ENCODE measurements at places on chromosomes 2 and 18.

DNA sequence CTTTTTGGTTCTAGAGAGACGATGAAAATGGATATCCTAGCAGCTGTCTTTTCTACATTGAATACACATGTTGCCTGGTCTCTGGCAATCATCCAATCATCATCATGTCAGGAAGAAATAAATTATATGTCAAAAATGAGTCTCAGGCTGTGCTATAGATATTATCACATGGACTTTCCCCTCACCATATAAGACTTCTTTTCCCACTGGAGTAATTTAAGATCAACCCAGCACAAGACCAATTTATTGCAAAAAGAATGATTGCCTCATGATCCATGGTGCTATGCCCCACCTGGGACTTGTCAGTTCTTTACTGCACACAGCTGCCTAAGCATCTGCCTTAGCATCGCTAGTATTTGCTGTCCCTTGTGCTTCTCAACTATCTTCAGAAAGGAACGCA is 783.7 kb upstream of the TMEFF2 start:
- no peak for DNase-seq

- DNase-seq, result no peak
These were observed 56.4 kb upstream of the LRRC30 start for GRCh38 chr18:7174344-7175095.

DNA sequence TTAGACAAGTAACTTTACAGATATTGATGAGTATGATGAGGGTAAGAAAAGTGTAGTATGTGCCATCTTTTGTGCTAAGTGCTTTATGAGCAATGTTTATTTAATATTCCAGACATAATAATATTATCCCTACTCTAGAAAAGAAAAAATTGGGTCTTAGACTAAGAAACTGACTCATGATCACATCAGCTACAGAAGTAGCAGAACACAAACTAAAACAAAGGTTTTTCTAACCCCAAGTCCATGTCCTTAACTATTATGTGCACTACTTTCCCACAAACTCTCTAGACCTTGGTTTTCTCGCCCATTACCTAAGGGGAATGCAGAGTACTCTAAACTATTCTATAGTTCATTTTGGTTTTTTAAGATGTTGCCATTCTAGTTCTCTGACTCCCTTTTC is 64.5 kb downstream of the BAZ2B start:
- DNase-seq, result no peak

DNA sequence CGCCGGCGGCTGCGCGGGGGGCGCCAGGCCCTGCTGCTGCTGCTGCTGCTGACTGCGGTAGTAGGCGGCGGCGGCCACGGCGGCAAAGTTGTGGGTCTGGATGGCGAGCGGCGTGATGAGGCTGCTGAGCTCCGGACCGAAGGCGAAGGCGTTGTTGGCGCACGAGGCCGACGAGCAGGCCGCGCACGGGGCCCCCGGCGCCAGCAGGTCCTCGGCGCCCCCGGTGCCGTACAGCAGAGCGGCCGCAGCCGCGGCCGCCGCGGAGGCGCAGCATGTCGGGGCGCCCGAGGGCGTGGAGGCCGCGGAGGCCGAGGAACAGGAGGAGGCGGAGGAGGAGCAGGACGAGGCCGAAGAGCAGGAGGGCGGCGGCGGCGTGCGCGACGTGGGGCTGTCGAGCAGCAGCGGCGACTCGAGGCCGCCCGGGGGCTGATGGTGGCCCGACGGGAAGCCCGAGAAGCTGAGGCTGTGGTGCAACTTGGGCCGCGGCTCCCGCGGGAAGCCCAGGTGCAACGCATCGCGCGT is 1.8 kb downstream of the ZFP36L2 start:
- DNase-seq, result no peak

GRCh38 chr2:96114546-96114902 is 1.8 kb downstream of the ADRA2B start:
- no peak for DNase-seq

GRCh38 chr18:37254973-37255372 is 310.6 kb downstream of the CELF4 start:
- DNase-seq, result no peak

DNA sequence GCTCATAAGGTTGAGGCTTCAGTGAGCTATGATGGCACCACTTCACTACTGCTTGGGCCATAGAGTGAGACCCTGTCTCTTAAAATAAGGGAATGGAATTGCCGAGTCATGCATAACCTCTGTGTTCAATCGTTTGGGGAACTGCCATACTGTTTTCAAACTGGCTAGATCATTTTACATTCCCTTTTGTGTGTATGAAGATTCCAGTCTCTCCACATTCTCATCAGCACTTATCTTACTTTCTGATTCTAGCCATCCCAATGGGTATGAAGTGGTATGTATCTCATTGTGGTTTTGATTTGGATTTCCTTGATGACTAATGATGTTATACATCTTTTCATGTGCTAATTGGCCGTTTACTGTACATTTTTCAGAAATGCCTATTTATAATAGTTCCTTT is 23.7 kb downstream of the MARCHF7 start:
- DNase-seq, result no peak

- no peak for DNase-seq
These were observed 253.2 kb downstream of the L3MBTL4 start for GRCh38 chr18:6161549-6161948.

DNA sequence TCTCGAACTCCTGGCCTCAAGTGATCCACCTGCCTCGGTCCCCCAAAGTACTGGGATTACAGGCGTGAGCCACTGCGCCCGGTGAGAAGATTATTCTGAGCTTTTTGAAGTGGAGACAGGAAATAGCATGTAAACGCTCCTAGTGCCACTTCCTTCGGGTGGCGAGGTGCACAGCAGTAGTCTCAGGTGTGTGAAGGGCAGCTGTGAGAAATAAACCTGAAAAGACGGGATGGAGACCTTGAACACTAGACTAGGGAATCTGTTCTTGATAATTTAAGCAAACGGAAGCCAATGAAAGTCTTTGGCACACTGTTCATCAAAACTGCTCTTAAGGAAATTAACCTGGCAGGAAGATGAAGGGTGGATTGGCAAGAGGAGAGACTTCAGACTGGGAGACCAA is 439 bp upstream of the PLEKHH2 start:
- no peak for DNase-seq

DNA sequence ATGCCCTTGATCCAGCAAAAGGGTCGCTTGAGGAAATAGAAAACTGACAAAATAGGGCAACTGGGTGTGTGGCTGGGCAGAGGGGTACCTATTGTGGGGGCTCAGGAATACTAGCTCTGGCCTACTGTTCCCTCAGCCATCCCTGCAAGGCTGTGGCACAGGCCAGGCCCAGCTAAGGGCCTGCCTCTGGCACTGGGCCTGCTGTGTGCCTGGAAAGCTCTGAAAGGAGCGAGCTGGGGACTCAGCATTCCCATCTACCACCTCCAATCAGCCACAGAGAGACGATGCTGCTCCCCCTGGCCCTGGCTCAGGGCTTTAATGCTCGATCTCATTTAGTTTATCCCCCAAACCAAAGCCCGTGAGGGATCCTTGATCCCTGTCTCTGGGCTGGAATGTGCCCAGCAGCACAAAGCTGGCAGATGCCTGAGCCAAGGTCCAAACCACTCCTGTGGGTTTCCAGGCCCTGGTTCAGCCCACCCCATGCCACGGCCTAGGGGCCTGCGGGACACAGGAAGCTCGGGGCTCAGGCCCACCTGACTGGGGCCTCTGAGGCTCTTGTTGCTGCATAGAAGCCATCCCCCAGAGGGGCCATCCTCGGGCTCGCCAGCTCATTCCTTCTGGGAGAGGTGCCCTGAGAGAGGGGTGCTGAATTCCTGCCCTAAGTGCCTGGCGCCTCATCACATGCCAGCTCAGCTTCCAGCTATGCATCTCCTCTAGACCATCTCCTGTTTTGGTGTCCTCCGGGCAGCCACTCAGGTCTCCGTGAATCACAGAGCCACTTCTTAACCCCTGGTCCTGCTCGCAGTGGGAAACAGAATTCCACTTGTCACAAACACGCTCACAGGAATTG is 43.0 kb upstream of the KCNF1 start:
- no peak for DNase-seq

DNA sequence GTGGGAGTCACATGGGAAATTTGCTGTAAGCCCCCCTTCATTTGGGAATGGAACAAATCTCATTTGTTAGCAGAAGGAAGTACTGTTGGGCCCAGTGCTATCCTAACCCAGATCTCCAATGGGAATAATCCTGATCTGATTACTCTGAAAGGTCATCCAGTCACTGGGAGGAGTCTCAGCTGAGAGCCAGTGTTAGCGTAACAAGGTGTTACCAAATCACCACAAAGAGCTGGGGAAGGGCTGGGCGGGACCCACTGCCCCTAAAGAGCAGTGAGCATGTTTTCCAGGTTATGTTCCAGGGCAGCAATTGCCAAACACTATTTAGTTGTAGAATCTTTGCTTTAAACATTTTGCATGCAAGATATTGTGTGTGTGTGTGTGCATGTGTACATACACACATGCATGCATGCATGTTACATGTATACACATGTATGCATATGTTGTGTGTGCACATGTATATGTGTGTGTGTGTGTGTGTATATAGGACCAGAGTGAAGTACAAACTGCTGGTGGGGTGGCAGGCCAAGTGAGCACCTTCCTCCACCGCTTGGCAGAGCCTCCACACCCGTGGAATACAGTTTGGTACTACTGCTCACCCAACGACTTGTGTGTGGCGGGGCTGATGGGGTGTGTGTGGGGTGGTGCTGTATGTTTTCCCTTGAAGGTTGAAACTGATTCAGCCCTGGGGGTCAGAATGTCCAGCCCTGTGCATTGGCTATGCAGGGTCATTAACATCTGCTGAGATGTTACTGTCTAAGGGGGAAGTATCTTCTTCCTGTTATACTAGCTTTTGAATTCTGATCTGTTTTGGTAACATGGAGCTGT is 15.2 kb downstream of the INPP5D start:
- no peak for DNase-seq

DNA sequence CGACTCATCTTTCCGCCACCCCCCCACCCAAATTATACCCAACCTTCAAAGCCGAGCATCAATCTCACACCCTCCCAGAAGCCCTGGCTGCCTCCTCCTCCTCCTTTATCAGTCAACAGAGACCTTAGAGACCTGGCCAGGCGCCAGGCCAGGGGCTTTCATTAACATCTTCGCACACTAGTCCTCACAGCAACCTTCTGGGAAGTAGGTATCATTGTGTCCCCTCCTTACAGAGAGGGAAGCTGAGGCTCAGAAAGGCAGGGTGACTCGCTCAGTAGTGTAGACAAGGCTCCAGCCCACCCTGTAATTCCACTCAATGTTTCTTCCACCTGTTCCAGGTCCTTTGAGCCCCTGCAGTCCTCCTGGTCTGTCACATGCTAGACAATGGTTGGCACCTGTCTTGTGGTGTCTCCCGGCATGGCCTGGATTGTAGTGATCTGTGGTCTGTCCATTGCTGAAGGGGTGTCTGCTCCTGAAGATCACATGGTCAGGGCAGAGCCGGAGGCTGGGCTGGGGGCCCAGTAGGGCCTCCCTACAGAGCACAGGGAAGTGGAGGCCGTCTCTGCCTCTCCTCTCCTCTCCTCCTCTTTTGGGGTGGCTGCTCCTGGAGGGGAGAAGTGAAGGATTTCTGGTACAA is 36.0 kb downstream of the KLHL29 start:
- no peak for DNase-seq

DNA sequence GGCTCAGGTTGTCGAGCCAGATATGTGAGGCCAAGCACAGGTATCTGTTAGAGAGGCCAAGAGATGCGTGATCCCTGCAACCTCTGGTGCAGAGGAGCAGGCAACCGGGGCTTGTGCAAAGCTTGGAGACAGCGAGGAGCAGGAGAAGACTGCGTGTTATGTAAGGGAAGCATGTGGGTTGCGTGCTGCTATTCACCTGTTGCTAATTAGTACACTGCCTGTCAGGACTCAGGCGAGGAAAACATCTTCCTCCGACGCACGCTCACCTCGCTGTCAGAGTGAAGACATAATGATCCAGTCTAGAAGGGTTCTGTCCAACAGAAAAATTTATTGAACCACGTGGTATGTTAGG is 102.5 kb downstream of the HNRNPLL start:
- DNase-seq, result no peak

- DNase-seq, result no peak
These were observed 283.3 kb downstream of the SLC8A1 start for GRCh38 chr2:40168546-40168945.

- DNase-seq, result no peak
These were observed 660.1 kb upstream of the RAB6C start for GRCh38 chr2:129319422-129319717.

- no peak for DNase-seq
These were observed 34.5 kb downstream of the PTPN4 start for GRCh38 chr2:119794237-119794636.

GRCh38 chr2:198763793-198764192 is 693.9 kb downstream of the SATB2 start:
- no peak for DNase-seq

GRCh38 chr2:160402997-160403979 is 90.3 kb downstream of the RBMS1 start:
- no peak for DNase-seq

DNA sequence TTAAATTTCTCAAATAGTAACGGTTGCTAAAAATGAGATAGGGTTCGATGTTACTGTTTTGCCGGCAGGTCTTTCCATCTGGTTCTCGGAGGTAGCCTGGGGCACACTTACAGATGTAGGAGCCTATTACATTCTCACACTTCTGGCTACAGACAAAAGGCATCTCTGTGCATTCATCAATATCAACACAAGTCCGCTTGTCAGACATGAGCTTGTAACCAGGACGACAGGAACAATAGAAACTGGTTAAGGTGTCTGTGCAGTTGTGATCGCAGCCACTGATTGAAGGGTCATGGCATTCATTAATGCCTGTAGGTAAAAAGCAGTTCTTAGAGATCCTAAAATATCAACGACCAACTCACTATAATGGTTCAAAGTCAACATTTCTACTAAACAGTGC is 116.3 kb downstream of the DHRS9 start:
- DNase-seq, result no peak

GRCh38 chr2:120134263-120134662 is 88.9 kb downstream of the TMEM185B start:
- no peak for DNase-seq

GRCh38 chr18:75216911-75217689 is 6.5 kb downstream of the TSHZ1 start:
- no peak for DNase-seq

DNA sequence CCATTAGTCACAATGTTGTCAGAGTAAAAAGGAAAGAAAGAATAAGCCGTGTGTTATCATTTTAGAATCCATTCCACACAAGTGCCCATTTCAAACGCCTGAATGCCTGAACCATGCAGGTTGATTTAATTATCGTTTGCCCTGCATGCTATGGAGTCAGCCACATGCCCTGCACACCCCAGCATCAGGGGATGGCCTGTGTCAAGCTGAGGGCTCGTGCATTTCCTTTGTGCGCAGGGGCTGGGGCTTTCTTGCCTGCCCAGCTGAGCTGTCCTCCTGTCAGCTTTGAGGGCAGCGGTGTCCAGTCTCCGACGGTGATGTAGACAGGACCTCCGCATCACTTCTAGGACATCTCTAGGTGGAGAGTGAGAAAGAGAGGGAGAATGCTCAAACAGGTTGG is 200.4 kb downstream of the TSN start:
- no peak for DNase-seq

Measured in stimulated activated CD8-positive, alpha-beta memory T cell treated with anti-CD3 and anti-CD28 coated beads, Interleukin-15, amount 100 ng/mL, for 4 hours (primary cell).